Breast epithelium (tissue), 4 donors: ENCODE measurements at places on chromosomes 16 and 17. TPM values are rescaled to one million over a fixed set of nuclear protein-coding genes. Genes with fewer than 3 reads are reported as not detected.

ABI3 gene
- total RNA-seq: 1.9 TPM

GRCh38 chr17:83183951-83184506 is 104.6 kb downstream of the METRNL start:
- no peaks in the 10 kb centered on the region for H3K27me3 ChIP-seq
- DNase-seq: peak; percentile 40
- no peaks in the 10 kb centered on the region for H3K4me1 ChIP-seq
- H3K27ac ChIP-seq: no peak overlapping the region

CDH15 gene
- total RNA-seq: not detected

DNA sequence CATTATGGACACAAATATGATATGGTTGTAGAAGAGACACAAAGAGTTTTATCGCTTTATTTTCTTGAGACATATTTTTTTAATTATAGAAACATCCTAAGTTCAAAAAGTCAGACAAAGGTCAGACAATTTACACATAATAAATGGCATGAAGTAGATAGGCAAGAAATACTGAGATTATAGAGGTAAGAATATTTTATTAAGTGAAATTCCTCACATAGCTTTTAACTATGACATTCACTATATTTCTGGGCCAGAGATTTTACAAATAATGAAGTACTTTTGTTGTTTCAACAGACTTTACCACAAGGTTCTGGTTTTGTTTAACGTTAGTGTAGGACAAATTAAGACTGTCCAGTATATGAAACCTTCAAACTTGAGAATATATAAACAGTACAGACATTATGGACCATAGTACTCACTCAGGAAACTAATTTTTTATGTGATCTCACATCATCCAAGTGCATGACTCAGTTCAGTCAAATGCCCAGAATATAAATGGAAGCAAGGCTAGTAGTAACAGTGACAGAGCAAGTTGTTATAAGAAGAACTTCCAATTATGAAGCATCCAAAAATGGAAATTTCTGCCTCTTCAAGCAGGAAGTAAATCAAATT is 394.8 kb downstream of the KCNJ2 start:
- no peak overlapping the region for H3K4me3 ChIP-seq
- no peaks in the 10 kb centered on the region for H3K4me1 ChIP-seq
- H3K27ac ChIP-seq: no peak overlapping the region
- no peaks in the 10 kb centered on the region for H3K36me3 ChIP-seq
